ENCODE measurements at places on chromosomes 1 and 21. TPM values are rescaled to one million over a fixed set of nuclear protein-coding genes. Genes with fewer than 3 reads are reported as not detected.

DNA sequence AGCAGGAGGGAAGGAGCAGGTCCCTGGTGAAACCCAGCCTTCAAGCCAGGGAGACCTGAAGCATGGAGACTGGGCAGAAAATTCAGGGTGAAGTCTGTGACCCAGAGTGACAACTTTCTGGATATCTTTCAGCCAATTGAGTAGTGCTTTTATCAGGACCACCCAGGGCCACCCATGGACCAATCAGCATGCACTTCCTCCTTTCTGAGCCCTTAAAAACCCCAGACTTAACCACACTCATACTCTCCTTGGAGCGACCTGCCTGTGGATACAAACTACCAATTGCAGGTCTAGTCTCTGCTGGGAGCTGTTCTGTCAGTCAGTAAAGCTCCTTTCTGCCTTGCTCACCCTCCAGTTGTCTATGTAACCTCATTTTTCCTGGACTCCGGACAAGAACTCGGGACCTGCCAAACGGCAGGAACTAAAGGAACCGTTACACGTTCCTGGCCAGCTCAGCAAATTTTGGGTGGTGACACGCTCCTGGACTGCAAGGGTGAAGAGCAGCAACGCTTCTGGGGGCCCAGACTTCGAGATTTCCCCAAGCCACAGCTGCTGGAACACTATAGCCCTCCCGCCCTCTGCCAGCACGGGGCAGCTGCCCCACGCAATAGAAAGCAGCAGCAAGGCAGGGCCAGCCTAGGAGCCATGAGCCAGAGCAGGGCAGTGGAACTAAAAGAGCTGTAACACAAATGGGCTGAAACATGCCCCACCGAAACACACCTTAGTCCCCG lies 1183.4 kb downstream of the AMY1C start:
- H3K36me3 ChIP-seq: no peaks in the 10 kb centered on the region
- no peak overlapping the region for H3K4me3 ChIP-seq
- no peak for DNase-seq
- H3K27ac ChIP-seq: no peak overlapping the region
- no peaks in the 10 kb centered on the region for H3K4me1 ChIP-seq
- H3K27me3 ChIP-seq: no peaks in the 10 kb centered on the region

DNA sequence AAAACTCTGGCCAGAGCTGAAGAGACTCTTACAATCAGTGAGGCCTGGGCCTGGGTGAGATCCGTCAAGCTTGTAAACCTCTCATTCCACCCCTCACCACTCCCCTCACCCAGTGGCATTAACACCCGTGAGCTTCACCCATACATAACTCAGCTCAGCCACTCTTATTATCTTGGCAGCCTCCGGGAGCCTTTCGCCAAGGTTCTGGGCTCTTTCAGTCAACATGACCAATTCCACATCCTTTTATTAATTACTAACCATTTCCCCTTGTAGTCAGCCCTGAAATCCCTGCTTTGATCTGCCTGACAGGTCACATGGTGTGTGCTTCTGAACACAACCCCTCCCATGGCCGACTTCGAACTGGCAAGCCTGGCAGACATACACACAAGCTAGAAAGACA lies 134.8 kb downstream of the SETD4 start:
- H3K27ac ChIP-seq: no peak overlapping the region
- H3K4me3 ChIP-seq: no peak overlapping the region
- H3K36me3 ChIP-seq: no peaks in the 10 kb centered on the region
- no peaks in the 10 kb centered on the region for H3K27me3 ChIP-seq
- no peak for DNase-seq

GRCh38 chr1:119779869-119780356 lies 11.2 kb upstream of the HMGCS2 start:
- no peak overlapping the region for H3K27ac ChIP-seq
- H3K27me3 ChIP-seq: peaks cover 10% of the 10 kb centered on the region
- no peaks in the 10 kb centered on the region for H3K36me3 ChIP-seq

The MEX3A gene
- 0.88 TPM for total RNA-seq

The CR1 gene
- under 0.01 TPM for total RNA-seq

DNA sequence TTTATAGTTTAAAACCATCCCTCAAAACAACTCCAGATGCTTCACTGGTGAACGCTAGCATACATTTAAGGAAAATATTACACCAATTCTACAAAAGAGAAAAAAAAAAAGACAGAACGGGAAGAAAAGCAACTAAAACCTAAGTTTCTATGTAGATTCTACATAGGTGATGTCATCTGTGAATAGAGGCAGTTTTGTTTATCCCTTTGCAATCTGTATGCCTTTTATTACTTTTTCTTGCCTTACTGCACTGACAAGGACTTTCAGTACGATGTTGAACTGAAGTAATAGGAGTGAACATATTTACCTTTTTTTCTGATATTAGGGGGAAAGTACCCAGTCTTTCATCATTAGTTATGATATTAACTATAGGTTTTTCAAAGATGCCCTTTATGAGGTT lies 101.7 kb upstream of the HAO2 start:
- no peaks in the 10 kb centered on the region for H3K27me3 ChIP-seq
- no peak overlapping the region for H3K4me3 ChIP-seq
- no peaks in the 10 kb centered on the region for H3K4me1 ChIP-seq
- no peaks in the 10 kb centered on the region for H3K36me3 ChIP-seq
- H3K27ac ChIP-seq: no peak overlapping the region

- H3K4me1 ChIP-seq: no peaks in the 10 kb centered on the region
- no peak overlapping the region for H3K27ac ChIP-seq
- no peak for DNase-seq
- no peak overlapping the region for H3K4me3 ChIP-seq
Observed at GRCh38 chr1:49102752-49103151, 326.1 kb upstream of the BEND5 start.

DNA sequence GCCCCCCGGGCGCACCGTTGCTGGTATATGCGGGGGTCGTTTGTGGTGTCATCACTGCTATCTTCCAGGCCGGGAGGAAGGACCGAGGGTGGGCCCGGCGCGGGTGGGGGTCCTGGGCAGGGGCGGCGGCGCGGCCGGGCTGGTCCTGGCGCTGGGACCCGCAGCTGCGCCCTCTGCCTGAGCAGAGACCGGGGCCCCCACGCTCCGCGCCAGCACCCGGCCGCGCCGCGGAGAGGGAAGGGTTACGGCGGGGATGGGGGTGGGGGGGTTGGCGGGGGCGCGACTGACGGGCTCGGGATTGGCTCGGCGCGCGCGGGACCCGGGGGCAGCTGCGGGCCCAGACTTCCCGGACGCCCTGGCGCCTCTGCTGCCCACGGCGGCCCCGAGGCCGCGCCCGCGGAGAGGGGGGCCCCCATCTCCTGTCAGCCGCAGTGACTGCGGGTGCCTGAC lies 13.8 kb upstream of the SAMD11 start:
- peak; percentile 88 for DNase-seq
- peaks cover 12% of the 10 kb centered on the region for H3K27me3 ChIP-seq
- no peaks in the 10 kb centered on the region for H3K36me3 ChIP-seq

The FNDC5 gene
- not detected for total RNA-seq

The CDA gene
- 0.59 TPM for total RNA-seq

The MCOLN3 gene
- 4.7 TPM for total RNA-seq

- no peaks in the 10 kb centered on the region for H3K36me3 ChIP-seq
- H3K27me3 ChIP-seq: no peaks in the 10 kb centered on the region
- no peak overlapping the region for H3K4me3 ChIP-seq
- peaks cover 19% of the 10 kb centered on the region for H3K4me1 ChIP-seq
Observed at GRCh38 chr1:224784265-224785039, 145.0 kb upstream of the DNAH14 start.

GRCh38 chr1:219710529-219711194 lies 97.8 kb upstream of the ZC3H11B start:
- peak overlapping the region; percentile 21 for H3K27ac ChIP-seq
- peak; percentile 78 for DNase-seq
- H3K36me3 ChIP-seq: no peaks in the 10 kb centered on the region
- H3K4me1 ChIP-seq: peaks cover 3% of the 10 kb centered on the region

DNA sequence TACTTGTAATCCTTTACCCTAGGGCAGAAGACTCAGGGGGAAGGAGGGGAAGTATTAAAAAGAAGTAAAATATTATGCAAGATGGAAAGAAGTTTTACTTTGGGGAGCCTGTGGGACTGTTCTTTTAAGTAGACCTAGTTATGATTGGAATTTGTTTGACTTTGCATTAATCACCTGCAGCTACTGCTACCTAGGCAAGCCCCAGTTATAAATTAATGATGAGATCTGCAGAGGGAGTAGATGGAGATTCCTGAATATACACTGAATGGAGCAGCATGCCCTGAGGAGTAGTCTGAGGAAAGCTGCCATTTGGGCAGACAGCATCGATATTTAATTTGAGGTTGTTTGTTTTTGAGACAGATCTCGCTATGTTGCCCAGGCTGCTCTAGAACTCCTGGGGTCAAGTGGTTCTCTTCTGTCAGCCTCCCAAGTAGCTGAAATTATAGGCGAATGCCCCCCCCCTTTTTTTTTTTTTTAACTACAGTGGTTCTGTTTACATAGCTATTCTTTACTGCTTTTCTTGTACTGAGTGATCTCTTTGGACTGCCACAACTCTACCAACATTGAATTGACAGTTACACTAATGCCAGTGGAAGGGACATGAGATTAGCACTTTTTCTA lies 81.4 kb upstream of the SERTAD4 start:
- no peak overlapping the region for H3K4me3 ChIP-seq
- H3K27me3 ChIP-seq: no peaks in the 10 kb centered on the region
- H3K27ac ChIP-seq: no peak overlapping the region
- no peaks in the 10 kb centered on the region for H3K4me1 ChIP-seq

GRCh38 chr1:20149601-20150325 lies 10.6 kb downstream of the PLA2G2F start:
- peaks cover 13% of the 10 kb centered on the region for H3K4me1 ChIP-seq
- H3K27me3 ChIP-seq: peaks cover 3% of the 10 kb centered on the region
- H3K4me3 ChIP-seq: no peak overlapping the region
- H3K27ac ChIP-seq: no peak overlapping the region
- no peaks in the 10 kb centered on the region for H3K36me3 ChIP-seq

GRCh38 chr1:101344745-101345144 lies 107.9 kb downstream of the S1PR1 start:
- no peak overlapping the region for H3K27ac ChIP-seq
- no peaks in the 10 kb centered on the region for H3K4me1 ChIP-seq
- H3K36me3 ChIP-seq: no peaks in the 10 kb centered on the region
- no peak for DNase-seq
- peaks cover 10% of the 10 kb centered on the region for H3K27me3 ChIP-seq

The KDM1A gene
- 103 TPM for total RNA-seq

The RPTN gene
- 0.36 TPM for total RNA-seq

The SPRR2G gene
- not detected for total RNA-seq

DNA sequence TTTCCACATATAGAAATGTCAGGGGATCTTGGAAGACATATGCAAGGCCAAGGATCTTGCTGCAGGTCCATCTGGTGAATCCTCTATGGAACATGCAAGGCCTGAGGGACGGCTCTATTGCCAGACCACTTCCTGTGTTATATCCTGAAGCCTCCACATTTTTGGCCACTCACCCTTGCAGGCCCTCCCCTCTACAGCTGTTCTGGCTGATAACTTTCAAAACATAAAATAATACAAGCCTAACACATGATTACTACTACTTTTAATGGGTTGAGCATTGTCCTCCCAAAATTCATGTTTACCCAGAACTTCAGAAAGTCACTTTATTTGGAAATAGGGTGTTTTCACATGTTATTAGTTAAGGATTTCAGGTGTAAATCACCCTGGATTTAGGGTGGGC lies 18.5 kb upstream of the LYPLAL1 start:
- no peaks in the 10 kb centered on the region for H3K27me3 ChIP-seq
- no peak overlapping the region for H3K4me3 ChIP-seq
- H3K36me3 ChIP-seq: no peaks in the 10 kb centered on the region
- H3K27ac ChIP-seq: no peak overlapping the region
- DNase-seq: no peak
- no peaks in the 10 kb centered on the region for H3K4me1 ChIP-seq

The S100A2 gene
- total RNA-seq: 1.8 TPM

The LRRC39 gene
- total RNA-seq: 1.2 TPM

GRCh38 chr1:90836345-90836679 lies 119.2 kb upstream of the BARHL2 start:
- H3K27me3 ChIP-seq: peaks cover 24% of the 10 kb centered on the region
- no peaks in the 10 kb centered on the region for H3K36me3 ChIP-seq
- DNase-seq: no peak
- H3K27ac ChIP-seq: no peak overlapping the region

DNA sequence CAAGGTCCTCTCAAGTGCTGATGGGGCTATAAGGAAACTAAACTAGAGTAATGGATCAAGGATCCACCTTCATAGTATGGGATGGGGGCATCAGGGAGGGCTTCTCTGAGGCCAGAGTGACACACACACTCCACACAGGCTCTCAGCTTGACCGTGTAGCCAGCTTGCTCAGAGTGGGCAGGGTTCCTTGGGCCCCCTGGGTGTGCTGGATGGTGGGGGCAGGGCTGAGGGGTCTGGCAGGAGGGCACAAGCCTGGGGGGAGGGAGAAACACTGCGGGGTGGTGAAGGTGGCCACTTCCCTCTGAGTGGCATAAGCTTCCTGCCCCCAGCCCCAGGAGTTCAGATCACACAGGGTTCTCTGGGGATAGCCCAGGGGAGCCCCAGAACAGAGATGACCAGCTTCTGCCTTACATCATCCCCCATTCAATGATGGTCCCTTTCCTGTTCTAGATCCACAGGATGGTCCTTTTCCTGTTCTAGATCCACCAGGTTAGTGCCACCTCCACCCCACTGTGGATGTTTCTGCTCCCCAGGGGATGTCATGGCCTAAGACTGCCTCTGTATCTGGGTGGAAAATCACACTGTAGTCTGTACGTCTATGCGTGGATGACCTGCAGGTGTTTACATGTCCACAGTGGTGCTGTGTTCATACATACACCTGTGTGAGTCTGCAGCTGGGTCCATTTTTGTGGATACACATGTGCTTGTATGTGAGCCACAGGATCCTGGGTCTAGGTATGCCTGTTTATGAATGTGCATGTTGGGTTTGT lies 525.0 kb downstream of the PTPRU start:
- no peaks in the 10 kb centered on the region for H3K36me3 ChIP-seq
- H3K4me1 ChIP-seq: no peaks in the 10 kb centered on the region
- no peak for DNase-seq
- no peak overlapping the region for H3K4me3 ChIP-seq

- no peak overlapping the region for H3K4me3 ChIP-seq
- no peak overlapping the region for H3K27ac ChIP-seq
- peaks cover 32% of the 10 kb centered on the region for H3K27me3 ChIP-seq
- no peaks in the 10 kb centered on the region for H3K4me1 ChIP-seq
Observed at GRCh38 chr1:40784771-40785151, 1.2 kb downstream of the KCNQ4 start.

GRCh38 chr1:111358964-111359363 lies 68.3 kb downstream of the CHIA start:
- no peaks in the 10 kb centered on the region for H3K4me1 ChIP-seq
- H3K36me3 ChIP-seq: no peaks in the 10 kb centered on the region
- no peak overlapping the region for H3K4me3 ChIP-seq
- DNase-seq: no peak
- H3K27me3 ChIP-seq: peaks cover 7% of the 10 kb centered on the region
- H3K27ac ChIP-seq: no peak overlapping the region
